DMS53 (cell line): ENCODE measurements at places on chromosomes 3 and 15.

- no peak for DNase-seq
Measured at GRCh38 chr3:85838921-85839320, 880.1 kb downstream of the CADM2 start.

DNA sequence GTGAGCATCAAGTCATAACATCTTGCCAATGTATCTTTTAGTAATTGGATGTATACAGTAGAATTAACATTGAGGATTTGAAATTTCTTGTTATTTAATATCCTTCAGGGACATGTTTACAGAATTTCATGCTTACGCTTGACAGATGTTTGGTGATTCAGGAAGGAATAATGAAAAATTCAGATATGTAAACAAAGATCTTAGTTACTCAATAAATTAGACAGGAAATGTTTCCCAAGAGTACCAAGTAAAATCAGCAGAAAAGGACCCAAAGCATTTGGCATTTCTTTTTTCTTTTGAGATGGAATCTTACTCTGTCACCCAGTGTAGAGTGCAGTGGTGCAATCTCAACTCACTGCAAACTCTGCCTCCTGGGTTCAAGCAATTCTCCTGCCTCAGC is 4.7 kb upstream of the COL6A5 start:
- no peak for DNase-seq

DNA sequence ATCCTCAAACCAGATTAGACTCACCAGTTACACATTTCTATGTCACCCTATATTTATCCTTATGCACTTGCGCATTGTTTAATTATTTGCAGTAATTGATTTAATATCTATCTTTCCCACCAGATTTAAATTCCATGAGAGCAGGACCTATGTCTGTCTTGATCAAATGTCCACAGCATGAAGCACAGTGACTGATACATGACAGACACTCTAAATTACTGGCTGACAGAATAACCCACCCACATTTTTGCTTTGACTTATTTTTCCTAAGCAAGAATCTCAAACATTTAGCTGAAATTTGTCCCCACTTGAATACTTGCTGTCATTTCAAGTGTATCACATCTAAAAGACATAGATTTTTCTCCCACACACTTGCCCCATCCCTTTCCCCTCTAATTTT is 7.5 kb downstream of the CD200R1 start:
- no peak for DNase-seq

GRCh38 chr3:17478673-17479072 is 263.8 kb downstream of the TBC1D5 start:
- DNase-seq: peak; percentile 73

DNA sequence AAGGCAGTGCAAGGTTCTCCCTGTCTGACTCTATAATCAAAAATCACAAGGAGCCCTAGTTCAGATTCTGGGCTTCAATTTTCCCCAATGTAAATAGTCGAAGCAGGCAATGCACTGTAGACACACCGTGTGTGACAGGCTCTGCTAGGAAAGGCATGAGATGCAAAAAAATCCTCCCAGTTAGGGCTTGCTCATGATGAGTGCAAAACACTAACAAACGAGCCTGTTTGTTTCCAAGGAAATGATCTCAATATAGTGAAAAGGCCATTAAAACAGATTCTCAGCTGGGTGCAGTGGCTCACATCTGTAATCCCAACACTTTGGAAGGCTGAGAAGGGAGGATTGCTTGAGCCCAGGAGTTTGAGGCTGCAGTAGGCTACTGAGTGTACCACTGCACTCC is 55.7 kb downstream of the UMPS start:
- no peak for DNase-seq

DNA sequence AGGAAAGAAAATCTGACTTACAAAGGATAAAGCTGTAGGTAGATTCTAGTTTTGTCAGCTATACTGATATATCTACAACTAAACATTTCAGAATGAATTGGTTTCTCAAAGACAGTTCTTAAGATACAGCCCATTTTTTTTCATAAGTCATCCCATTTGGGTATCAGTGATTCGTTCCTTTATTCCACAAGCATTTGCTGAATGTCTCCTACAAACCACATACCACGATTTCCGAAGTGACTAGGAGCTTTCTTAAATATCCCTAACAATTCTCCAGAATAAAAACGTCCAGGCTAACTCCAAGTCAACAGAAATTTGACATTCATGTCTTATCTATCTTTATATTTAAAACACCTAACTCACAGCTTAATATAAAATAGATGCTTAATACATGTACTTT is 59.8 kb downstream of the TP53BP1 start:
- DNase-seq: no peak

DNA sequence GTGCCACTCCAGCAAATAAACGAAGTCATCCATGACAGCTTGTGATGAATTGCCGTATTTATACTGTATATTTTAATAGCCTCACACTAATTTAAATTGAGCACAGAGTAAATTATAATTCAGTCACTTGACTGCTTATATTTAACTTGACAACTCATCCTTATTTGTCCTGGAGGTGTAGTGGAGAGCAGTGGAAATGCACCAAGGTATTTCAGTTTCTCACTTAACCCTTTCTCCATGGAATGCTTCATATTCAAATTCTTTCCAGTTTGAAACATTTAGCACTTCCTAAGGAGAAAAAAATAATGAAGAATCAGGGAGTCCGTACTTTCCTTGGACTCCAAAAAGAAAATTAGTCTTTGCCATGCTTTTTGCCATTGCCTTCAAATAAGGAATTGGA is 99.0 kb downstream of the MAP2K5 start:
- DNase-seq: peak; percentile 3

DNA sequence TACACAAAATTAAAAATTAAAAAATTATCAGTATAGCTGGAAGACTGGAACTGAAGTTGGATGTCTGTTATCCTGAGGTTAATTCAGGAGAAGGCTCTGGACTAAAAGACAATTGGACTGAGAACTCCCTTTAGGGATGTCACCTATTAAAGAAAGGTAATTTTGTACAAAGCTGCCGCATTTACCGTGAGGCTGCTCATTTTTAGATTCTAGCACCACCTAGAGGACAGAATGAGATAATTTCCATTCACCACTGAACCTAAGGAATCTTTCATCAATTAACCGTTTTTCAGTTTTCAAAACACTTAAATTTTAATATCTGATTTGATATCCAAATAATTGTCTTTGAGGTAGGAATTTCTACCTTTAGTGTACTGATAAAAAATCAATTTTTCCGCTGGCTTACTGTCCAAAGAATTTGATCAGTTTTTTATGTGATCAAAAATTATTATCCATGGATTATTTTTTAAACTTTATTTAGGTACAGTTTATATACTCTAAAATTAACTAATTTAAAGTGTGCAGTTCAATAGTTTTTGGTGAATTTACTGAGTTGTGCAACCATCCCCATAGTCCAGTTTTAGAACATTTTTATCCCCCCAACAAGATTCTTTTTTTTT is 106.7 kb upstream of the TNIK start:
- peak; percentile 67 for DNase-seq

DNA sequence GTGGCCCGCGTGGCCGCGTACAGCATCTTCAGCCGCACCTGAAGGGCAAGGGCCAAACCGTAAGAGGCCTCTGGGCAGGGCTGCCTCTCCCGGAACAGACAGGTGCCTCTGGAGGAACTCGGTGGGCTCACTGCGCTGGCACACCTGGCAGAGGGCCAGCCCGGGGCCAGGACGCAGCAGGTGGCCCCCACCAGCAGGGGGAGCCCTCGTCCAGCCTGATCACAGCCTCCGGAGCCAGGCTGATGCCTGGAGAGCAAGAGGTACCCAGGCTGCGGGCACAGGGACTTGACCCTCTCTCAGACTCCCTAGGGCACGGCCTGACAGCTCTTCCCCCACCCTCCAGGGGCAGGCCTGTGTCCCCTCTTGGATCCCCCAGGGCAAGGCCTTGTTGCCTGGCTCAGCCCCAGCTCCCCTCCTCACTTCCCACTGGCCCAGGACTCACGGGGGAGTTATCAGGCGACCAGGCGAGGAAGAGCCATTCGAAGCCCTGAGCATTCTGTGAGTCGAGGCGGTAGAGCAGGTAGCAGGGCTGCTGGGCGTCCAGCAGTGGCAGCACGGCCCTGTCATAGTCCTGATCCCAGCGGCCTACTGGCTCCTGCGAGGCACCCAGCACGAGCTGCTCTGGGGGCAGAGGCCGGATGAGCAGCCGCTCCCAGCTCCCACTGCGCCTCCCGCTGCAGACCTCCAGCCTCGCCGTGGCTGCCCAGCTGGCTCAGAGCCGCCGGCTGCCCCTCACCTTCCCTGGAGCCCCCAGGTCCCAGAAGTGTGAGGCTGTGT is 6.2 kb upstream of the TLR9 start:
- peak; percentile 67 for DNase-seq

GRCh38 chr3:31958701-31959152 is 22.3 kb downstream of the OSBPL10 start:
- peak; percentile 5 for DNase-seq

- DNase-seq: no peak
Measured at GRCh38 chr15:35490511-35490910, 55.5 kb downstream of the DPH6 start.

DNA sequence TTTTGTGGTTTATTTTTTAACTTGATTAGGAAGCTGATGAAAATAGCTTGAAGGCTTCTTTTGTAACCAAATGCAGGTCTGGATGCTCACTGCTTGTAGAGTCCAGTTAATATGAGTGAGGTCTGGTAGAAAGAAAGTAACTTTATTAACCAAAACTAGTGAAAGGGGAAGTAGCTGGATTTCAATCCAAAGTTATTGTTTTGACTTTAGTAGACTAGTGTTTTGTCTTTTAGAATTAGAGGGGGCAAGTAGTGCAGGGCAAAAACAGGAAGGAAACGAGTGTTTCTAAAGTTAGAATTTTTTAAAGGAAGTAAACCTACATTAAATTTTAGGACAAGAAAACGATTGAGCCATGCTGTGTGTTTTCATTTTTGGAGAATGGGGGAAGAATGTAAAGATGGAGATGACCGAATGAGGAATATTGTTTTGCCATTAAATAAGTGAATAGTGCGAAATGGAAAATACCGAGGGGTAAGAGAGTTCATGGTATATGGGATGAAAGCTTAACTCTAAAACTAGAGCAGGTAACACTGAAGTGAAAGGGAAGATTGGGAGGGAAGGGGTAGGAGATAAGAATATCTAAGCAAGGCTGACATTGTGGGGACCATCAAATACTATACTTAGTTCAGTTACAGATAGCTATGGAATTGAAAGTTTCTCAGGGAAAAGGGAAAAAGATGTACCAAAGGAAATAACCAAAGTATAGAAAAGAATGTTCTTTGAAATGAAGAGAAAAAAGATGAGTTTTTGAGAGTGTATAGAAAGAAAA is 40.0 kb downstream of the USP3 start:
- no peak for DNase-seq

- DNase-seq: no peak
Measured at GRCh38 chr3:3599016-3599415, 200.2 kb upstream of the LRRN1 start.

DNA sequence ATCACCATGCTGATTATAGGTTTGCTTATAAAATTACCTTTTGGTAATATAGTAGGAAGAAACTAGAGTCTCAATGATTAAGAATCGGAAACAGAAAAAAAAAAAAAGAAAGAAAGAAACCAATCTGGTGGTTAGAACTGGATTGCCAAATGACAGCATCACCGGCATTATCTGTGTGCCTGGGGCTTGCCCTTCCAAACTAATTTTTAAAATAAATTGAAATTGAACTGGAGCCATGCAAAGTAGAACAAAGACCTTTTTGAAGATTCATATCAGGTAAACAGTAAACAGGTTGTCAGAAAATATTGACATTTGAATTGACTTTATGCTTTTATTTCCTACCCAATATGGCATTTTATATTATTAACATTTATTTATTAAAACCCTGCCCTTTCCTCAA is 11.2 kb upstream of the CPB1 start:
- no peak for DNase-seq

GRCh38 chr3:188788621-188789081 is 383.1 kb upstream of the TPRG1 start:
- no peak for DNase-seq

GRCh38 chr3:133274477-133274876 is 125.4 kb upstream of the BFSP2 start:
- DNase-seq: no peak

- DNase-seq: no peak
Measured at GRCh38 chr3:22908989-22909507, 294.1 kb upstream of the UBE2E2 start.

- DNase-seq: peak; percentile 10
Measured at GRCh38 chr15:43517354-43518196, at the start of gene MAP1A. MAP1A (plus strand) TSS chr15:43517608; CDS start chr15:43521474, 3,866 bp downstream.

- DNase-seq: peak; percentile 45
Measured at GRCh38 chr15:66702787-66703539, 927 bp downstream of the SMAD6 start.

- peak; percentile 0 for DNase-seq
Measured at GRCh38 chr3:62558549-62559112, 185.3 kb upstream of the FEZF2 start.

GRCh38 chr15:80442728-80443403 is 38.7 kb downstream of the ARNT2 start:
- DNase-seq: no peak

- DNase-seq: no peak
Measured at GRCh38 chr3:111956995-111957734, 21.7 kb upstream of the ABHD10 start.

DNA sequence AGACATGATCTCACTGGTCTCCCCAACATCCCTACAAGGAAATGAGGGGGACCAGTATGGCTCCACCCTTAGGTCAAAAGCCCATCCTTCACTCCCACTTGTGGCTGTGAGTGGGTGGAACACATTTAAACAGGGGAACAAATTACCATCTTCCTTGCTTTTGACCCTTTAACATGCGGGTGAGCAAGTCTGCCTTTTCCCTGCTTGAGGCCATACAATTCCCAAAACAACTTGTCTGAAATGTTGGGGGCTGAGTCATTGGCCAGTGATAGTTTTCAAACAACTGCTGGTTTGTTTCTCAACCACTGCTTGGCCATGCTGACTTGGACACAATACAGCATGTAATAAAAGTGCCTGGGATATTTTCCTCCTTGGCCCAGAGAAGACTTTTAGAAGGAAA is 39.6 kb downstream of the COL8A1 start:
- no peak for DNase-seq

GRCh38 chr3:179404307-179404706 is 47.0 kb downstream of the GNB4 start:
- no peak for DNase-seq

GRCh38 chr3:107221856-107222255 is 155.4 kb upstream of the CCDC54 start:
- no peak for DNase-seq

DNA sequence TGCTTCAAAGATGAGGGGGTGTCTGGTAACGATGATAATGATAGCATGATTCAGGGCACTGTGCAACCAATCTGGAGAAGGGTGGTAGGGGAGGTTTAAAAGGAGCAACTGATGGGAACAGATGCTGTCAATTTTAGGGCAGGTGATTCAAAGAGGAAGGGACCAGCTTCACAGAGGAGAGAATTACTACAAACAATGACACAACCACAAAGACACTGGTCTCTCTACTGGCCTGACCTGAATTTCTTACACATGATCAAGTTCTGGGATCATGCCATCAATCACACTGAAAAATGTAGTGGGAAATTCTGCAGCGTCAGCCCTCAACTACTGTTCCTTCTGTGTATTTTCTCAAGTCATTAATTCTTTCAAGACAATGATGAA is 2.6 kb upstream of the CDV3 start:
- DNase-seq: no peak
